Stimulated activated CD8-positive, alpha-beta memory T cell treated with anti-CD3 and anti-CD28 coated beads, Interleukin-4, amount 100 ng/mL, for 48 hours (primary cell): ENCODE measurements at places on chromosomes 3 and 15.

- DNase-seq, result no peak
These were observed 5.5 kb downstream of the AP3S2 start for GRCh38 chr15:89888214-89888804.

DNA sequence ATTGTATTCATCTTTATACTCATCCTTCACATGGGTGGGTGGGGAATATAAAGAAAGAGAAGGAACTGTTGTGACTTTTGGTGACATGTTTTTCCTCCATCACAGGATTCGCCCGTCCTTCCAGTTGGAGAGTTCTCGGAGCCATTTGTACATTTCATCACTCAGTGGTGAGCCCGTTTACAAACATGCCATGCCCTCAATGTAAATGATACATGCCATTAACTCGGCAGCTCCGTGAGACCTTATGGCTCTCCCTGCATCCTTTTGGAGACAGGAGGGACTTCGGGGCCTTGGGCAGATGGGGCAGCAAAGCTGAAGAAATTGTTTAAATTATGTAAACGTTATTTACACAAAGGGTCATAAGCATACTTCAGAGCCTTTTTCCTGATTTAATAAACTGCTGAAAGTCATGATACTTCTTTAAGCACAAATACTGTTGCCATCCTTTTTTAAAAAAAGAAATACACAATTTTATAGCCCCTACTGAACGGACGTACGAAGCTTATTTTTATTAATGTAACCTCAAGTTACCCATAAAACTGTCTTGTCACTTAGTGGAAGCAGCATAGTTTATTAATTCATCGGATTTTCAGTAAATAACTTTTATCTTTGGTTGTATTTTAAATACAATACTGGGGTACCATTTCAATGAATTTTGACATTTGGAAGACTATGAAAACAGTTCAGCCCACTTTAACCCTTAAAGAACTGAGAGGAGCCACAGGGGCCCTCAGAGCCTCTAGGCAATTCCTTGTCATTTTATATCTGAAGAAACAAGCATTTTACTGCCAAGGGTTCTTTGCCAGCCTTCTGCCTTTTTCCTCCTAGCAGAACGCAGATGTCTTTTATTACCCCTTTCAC is 55.6 kb upstream of the SKOR1 start:
- DNase-seq, result no peak

- no peak for DNase-seq
These were observed 76.2 kb downstream of the ATP1B3 start for GRCh38 chr3:141952611-141953010.

GRCh38 chr15:52503788-52504496 is 24.7 kb downstream of the MYO5A start:
- no peak for DNase-seq

GRCh38 chr15:100050877-100051786 is 290.6 kb downstream of the ADAMTS17 start:
- DNase-seq, result no peak

- DNase-seq, result no peak
These were observed 116.8 kb upstream of the CNTN6 start for GRCh38 chr3:976006-976405.

DNA sequence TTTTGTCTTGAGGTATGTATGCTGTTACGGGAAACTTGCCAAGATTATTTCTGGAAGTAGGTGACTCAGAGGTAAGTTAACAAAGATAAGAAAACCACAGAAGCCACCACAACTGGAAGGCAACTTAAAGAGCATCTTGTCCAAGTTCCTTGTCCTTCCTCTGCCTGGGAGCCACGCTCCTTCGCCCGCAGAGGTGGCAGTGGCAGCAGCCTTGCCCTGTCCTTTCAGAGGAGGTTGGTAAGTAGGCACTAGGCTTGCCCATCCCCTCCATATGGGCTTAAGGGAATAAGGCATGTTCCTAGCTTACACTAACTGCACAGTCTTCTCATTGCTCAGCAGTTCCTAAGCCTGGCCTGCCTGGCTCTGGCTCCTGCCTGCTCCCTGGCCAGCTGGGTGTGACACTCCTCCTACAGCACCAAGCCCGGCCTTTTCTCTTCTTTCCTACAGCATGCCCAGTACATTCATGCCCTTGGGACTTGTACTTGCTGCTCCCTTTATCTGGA is 48.0 kb upstream of the RAB6B start:
- no peak for DNase-seq

DNA sequence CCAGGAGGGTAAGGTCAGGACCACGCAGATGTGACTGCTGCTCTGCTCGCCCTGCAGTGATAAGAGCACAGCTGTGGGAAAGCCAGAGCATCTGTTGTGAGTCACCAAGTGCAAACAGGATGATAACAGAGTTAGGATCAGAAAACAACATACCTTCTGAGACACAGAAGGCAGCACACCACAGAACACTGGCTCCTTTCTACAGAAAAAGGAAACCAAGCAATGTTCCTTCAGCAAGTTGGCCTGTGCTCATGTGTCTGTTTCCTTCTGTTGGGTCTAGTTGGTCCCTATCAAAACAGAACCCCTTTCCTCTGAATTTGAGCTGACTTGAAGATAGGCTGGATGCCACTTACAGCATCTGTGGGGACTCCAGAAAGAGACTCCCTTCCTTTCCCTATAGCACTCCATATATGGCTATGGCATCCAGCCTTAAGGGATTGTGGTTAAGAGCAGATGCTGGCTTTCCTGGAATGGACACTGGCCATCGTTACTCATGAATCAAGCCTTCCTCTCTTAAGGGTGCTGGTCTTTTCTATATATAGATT is 440.7 kb upstream of the THBS1 start:
- no peak for DNase-seq

DNA sequence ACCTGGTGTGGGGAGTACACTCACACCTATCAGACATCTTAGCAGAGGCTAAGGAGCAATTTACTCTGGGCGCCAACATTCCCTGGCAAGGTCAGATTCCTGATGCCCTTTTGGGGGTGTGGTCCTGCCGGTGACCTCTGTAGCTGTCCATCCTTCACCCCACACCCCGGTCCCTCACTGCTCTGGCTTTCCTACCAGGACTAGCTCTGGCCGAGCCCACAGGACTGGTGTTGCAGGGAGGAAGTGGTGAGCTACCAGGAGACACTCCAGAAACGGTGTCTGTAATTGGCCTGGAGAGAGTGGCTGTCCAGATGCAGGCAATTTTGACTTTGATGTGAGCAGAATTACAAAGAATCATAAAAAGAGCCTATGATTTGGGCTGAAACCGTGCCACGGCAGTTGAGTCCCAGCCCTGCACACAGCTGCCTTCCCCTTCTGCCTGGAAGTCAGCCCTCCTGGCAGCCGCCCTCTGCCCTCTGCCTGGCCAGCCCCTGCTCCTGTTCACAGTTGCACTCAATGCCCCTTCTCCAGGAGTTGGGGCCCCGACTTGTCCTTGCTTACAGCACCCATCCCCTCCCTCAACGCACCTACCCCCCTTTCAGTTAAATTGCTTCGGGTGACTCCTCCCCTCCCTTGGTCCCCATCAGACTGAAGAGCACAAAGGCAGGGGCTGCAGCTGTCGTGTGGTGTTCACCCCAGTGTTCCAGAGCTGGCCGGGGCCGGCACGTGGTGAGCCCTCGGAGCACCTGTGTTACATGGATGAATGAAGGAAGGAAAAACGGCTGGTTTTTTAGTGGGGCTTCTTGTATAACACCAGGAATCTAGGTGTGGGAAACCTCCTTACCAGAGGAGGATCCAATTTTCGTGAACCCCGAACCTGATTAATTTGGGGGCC is 80.2 kb upstream of the TPM1 start:
- DNase-seq, result no peak

DNA sequence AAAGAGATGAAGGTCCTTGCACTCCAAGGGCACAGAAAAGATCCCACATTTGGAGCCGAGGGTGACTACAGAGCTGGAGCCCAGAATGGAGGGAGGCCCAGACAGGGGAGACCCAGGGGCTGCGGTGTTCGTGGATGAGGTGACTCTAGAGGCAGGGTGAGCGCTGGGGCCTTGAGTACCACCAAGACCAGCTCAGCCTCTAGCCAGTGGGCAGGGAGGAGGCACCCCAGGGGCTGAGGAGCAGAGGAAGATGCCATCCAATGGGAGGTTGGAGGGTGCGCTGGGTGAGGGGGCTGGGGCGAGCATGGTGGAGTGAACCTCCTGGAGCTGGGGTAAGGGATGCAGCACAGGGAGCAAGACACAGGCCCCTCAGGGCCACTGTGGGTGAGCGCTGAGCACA is 13.3 kb downstream of the RRP9 start:
- no peak for DNase-seq

- no peak for DNase-seq
These were observed 262.0 kb upstream of the TOPAZ1 start for GRCh38 chr3:43979645-43980044.

DNA sequence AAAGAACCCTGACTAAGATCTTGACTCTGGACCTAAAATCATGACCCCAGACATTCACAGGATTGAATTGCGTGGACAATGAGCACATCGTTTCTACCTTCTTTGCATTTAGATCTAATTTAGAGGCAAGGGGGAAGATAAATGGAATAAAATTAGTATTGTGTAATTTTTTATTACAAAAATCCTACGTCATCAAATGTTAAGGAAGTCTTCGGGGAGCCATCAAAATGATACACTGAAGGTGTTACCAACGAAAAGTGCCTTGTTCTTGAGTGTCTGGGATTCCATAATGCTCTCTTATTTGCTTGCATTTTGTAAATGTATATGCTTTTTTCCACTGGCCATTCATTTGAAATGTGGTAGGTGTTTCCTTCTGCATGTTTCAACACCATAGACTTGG is 52.8 kb upstream of the C3orf49 start:
- DNase-seq, result no peak

- no peak for DNase-seq
These were observed 251.7 kb downstream of the KCNMB2 start for GRCh38 chr3:178787960-178788359.

- no peak for DNase-seq
These were observed at the start of gene CDV3 for GRCh38 chr3:133573629-133574194. TSS of gene CDV3 (plus strand) at chr3:133573686. CDS start at chr3:133574045, 359 bp downstream.

DNA sequence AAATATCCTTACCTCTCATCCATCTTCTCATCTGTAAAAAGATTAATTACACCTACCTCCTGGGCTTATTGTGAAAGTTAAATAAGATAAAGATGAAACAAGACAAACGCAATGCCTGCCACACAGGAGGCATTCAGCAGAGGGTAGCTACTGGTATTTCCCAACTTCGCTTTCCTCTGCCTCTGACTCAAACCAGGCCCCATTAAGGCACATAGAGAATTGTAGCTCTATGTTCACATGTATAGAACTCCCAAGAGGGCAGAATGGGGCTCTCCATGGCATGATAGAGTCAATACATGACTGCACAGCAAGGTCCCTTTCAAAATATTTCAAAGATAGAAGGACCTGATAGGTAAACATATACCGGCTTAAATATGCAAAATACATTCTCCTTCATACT is 1.4 kb downstream of the LYSMD2 start:
- DNase-seq, result peak; percentile 43

DNA sequence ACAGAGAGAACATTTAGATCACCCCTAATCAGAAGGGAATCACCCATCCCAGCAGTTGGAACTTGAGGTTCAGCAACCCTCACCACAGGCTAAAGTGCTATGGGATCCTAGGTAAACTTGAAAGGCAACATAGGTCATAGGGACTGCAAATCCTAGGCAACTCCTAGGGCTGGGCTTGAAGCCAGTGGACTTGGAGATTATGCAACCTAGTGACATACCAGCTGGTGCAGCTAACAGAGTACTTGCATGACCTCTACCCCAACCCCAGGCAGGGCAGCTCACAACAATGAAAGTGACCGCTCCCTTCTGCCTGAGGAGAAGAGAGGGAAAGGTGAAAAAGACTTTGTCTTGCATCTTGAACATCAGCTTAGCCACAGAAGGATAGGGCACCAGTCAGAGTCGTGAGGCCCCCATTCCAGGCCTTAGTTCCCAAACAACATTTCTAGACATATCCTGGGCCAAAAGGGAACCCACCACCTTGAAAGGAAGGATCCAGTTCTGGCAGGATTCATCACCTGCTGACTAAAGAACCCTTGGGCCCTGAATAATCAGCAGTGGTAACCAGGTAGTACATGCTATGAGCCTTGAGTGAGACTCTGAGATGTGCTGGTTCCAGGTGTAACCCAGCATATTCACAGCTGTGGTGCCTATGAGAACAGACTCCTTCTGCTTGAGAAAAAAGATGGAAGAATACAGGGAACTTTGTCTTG is 37.6 kb upstream of the FBN1 start:
- DNase-seq, result no peak

- DNase-seq, result no peak
These were observed 115.8 kb downstream of the FBXL22 start for GRCh38 chr15:63712828-63713520.

DNA sequence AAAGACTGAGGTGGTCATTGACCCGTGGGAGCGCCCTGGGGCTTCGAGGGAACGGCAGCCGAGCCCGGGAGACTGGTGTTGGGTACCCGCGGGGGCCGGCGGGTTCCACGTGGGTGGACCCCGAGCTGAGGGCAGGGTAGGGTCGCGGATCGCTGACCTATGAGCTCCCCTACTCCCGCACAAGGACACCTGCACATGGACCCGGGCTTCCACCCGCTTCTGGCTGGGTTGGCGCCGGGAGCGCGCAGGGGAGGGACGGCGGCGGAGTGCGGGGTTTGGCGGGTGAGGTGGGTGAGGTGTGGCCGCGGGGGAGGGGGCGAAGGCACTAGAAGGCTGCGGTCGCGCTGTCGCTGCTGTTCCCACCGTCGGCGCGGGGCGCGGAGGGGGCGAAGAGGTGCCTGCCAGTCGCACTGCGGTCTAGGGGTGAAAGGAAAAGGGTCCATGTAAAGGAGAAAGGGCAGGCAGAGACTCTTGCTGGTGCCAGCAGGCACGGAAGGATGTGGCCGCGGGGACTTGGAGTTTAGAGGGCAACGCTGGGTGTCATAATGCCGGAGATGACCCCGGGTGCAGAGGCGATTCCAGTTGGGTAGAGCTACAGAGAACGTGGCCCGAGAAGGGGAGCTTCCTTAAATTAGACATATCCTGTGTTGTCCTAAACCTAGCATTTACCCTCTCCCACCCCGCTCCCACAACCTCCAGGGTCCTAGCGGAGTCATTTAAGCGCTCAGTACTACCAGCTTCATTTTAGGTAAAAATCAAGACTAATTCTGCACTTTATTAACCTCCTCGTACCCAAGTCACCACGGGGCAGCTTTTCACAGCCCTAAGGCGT is 245.9 kb upstream of the TOPAZ1 start:
- DNase-seq, result peak; percentile 33

DNA sequence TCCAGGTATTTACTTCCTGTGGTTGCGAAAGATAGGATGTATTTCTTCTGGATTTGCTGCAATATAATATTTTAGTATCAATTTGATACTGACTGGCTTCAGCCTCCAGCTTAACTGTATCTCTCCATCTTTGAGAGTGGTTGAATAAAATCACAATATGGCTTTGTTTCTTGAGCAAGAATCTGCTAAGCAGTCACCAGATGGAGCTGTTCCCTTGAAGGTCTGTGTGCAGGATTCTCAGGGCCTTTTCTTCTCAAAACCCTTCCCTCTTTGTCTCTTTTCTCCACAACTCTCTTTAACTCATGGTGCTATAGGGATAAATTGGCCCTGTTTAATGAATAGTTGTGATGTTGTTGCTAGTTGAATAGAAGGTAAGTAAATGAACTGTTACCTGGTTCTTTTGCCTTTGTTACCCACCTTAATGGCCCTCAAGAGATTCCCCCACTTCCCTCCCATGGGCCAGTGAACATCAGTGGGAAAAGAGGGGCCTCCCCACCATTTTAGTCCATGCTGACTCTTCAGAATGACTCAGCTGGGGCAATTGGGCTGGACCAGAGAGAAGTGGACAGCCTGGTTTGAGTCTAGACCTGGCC is 34.8 kb upstream of the RAB6B start:
- DNase-seq, result no peak
